ENCODE measurements at places on chromosomes 5 and 9.

- DNase-seq, result no peak
Measured at GRCh38 chr5:95609711-95610110, 10.2 kb upstream of the GPR150 start.

DNA sequence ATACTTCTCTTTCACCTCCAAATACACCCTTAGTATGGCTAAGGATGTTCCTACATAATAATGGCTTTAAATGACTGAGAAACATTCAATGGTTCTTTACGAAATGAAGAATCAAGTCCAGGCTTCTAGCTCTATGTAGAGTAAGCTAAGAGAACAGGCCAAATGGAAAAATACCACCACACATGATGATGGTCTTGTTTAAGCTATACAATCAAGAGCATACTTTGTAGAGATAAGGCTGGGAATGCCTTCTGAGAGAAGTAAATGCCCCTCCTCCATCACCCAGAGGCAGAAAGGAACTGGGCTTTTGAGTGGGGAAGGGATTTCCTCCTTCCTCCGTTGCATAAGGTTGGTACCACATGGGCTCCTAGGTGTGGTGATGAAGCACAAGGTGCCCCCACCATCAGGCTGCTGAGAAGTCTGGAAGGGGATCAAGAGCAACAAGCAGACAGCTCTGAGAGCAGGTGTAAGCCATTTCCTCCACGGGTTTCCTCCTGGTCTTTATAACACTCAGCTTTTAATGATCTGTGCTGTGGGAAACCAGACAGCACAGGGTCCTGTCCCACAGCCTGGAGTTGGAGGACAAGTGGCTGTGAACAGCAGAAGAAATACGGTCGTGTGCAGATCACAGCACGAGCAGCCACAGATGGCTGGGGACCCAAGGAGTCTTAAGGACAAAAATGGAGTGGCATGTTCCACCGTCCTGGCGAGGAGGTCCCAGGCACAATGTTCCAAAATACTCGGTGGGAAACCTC lies 396.9 kb downstream of the CTNND2 start:
- DNase-seq, result no peak

DNA sequence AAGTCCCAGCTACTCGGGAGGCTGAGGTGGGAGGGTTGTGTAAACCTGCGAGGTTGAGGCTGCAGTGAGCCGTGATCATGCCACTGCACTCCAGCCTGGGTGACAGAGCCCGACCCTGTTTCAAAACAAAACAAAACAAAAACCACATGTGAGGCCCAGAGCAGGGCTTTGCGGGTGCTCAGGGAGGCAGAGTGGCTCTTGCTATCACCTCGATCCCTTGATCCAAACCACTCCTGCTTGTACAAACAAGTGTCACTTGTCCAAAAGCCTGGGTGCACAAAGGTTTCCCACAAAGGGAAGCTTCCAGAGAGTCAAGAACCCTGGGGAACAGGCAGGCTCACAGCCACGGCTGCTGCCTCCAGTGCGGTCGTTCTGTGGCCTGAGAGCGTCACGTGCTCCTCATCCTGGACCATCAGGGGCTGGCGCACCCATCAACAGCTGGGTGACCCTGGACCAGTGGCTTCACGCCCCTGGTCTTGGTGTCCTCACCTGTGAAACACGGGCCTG lies 162.7 kb downstream of the C9orf50 start:
- DNase-seq, result no peak

DNA sequence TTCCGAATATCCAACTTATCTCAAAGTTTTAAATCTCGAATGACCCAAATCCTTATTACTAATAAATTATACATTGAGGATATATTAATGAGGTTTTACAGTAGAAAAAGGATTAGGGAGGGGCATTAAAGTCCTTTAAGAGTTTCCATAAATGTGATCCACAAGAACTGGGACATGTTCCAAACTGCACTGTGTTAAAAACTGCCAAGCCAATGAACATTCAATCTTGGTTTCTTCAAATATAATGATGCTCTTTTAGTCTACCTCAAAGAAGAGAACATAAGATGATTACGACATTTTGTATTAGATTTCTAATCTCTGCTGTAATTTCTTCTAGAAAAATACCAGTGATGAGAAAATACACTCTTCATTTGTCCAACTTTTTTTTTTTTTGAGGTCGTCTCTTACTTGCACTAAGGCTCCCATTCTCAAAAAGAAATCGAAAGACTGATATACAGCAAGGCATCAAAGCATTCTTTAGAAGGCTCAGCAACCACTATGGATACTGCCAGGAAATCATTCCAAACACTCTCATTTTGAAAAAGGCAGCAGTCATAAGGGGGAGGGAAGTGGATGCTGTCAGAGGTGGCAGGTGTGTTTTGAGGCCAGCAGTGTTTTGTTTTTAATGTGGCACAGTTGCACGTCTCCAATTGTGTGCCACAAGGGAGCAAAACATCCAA lies 1.7 kb downstream of the PTAR1 start:
- DNase-seq, result peak; percentile 57

DNA sequence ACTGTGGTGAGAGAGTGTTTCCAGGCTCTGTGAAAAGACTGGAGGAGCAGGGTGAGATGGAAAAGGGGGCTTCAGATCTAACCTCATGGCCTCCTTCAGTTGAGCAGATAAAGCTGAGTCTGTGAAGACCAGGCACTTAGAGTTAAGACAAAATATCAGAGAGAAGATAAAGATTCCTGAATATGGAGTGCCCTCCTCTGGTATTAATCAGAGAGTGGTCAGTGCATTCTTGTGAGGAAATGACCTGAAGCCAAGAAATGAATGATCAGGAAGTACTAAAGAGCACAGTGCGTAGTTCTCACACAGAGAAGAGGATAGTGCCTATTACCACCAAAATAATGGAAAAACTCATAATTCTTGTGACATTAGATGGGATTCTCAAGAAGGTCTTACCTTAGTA lies 1417.0 kb upstream of the ACO1 start:
- peak; percentile 75 for DNase-seq

GRCh38 chr9:134236001-134236421 lies 71.6 kb upstream of the RNU6ATAC start:
- DNase-seq, result no peak

- peak; percentile 12 for DNase-seq
Measured at GRCh38 chr5:150000990-150001659, 586 bp downstream of the HMGXB3 start.

DNA sequence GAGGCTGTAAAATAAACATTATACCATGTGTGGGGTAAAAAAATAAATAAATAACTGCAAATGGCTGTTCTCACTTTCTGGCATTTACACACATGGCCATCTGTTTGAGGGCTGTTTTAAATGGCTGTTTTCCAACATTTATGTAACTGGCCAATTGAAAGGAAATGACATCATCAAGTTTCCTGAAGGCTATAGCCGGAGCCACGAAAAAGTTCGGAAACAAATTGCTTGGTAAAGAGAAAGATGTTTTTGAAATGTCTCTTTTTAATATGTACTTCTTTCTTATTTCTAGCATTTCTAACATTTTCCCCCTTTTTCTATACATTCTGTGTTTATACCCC lies 95.4 kb upstream of the DAB2 start:
- DNase-seq, result peak; percentile 43

GRCh38 chr5:147406636-147407035 lies 103.2 kb downstream of the DPYSL3 start:
- no peak for DNase-seq

DNA sequence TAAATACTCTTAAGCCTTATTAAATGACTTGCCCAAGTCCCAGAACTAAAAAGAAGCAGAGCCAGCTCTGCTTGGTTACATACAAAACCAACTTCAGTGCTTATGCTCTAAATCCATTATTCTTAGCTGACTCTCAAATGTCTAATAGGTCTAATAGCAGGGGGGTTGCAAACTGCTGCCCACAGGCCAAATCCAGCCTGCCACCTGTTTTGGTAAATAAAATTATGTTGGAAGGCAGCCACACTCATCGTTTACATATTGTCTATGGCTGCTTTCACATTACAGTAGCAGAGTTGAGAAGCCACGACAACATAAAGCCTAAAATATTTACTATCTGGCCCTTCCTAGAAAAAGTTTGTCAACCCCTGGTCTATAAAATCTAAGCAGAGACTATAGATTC lies 69.0 kb downstream of the KLHL3 start:
- DNase-seq, result no peak

DNA sequence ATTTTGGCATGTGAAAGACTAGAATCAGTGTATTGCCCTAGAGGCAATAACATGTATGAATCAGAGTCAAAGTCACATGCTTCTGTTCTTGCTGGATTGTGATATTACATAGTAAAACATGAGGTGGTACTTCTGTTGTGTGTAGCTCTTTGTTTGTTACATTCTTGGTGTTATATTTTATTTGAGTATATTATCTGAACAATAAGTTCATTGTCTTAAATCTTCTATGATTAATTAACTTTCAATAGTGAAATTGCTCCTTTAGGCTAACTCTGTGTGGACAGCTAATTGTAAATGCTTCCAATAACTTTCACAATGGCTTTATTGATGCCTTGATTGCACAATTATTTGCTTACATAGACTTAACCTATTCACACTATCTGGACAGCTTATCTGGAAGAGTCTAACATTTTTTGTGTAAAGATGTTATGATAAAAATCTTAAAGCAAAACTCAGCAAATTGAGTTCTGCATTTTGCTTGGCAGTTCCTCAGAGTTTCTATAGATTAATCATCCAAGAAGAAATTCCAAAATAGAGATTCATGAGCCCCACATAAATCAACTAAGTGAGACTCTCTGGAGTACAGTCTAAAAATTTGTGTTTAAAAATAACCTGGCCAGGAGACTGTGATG lies 239.6 kb upstream of the TUSC1 start:
- no peak for DNase-seq

- no peak for DNase-seq
Measured at GRCh38 chr9:133707763-133708245, 30.3 kb downstream of the SARDH start.

- DNase-seq, result no peak
Measured at GRCh38 chr5:158953929-158954534, 145.7 kb downstream of the EBF1 start.

DNA sequence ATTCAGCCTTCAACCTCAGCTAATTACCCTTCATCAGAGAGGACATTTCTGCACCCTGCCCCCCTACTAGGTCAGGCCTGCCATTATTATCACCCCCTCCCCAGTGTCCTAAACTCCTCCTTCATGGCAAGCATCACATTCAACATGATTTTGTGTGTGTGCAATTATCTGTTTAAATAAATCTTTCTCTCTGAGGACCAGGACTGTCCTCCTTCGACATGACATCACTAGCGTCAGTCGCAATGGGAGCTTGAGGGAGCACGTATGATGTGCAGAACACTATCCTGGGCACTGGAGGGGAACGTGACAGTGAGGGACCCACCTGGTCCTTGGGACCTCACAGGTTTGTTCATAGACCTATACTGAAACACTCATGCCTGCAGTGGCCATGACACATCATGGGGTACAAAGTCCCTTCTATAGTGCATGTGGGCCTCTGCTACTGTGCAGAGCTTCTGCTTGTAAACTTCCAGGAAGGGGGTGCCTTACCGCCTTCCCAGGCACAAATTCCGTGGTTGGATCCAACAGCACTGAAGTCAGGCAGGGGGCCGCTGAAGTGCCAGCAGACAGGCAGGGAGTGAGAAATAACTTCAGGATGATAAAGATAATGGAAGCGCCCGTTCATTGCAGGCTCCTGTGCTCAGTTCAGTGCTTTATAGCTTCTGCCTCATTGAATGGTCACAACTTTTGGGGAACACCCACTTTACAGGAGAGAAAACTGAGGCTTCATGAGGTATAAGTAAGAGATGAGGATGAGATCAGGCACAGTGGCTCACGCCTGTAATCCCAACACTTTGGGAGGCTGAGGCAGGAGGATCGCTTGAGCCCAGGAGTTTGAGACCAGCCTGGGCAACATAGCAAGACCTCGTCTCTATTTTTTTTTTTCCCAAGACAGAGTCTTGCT lies 36.0 kb upstream of the STXBP1 start:
- no peak for DNase-seq

- DNase-seq, result no peak
Measured at GRCh38 chr5:164449460-164449859, 944.0 kb downstream of the MAT2B start.

DNA sequence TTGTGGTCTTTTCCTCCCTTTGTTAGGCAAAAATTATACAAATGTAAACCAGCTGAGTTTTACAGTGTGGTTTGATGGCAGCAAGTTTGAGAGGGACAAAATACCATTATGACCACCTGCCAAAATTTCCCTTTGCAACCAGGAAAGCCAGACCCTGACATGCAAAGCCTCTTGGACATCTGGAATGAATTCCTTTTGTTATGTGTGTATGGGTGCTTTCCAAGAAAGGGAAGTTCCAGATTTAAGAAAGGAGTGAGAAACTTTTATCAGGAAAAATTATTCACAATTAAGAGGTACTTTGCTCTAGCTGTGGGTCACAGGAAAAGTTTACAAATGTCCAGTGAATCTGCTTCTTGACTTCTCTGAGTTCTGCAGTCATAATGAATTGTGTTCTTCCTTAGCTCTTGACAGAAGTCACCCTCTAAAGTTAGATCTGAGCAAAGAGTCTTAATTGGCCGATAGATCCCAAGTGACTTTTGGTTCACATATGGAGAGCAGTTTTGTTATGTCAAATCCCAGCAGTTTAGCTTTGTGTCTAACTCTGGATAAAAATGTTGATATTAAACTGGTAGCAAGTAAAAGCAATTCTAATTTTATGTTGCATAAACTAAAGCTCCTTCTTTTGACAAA lies 295.9 kb upstream of the ZNF608 start:
- no peak for DNase-seq

DNA sequence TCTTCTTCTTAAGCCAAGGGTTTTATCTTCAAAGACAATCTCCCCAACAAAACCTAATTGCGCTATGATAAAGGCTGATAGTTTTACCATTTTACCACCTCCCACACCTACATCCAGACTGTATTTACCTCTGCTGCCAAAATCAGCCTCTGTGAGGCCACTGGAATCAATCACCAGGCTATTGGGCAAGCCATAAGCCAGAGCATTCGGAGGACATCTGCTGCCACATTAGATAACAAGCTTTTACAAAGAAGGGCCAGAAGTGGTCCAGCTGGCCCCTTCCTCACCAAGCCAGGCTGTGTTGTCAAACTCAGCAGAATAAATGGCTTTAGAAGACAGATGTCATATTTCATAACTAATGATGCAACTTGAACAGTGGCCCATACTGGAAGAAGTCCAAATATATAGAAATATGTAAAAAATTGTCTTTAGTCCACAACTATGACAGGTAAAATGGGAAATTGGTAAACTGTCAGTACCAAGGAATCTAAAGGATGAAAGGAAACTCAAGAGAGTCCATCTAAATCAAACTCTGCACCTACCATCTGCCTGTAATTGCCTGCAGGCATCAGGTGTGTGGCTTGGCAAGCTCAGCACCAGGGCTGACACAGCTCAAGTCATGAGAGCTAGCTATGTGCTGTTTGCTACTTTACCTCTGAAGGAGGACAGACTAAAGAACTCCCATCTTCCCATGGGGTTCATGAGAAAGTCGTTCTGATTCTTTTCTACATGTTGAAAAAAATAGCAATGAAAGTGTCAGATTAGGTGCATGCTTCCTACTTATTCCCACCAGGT lies 16.1 kb downstream of the SLC45A2 start:
- no peak for DNase-seq

GRCh38 chr5:115402822-115403577 lies 106.5 kb upstream of the CCDC112 start:
- no peak for DNase-seq

GRCh38 chr5:135309391-135310327 lies 89.4 kb downstream of the MACROH2A1 start:
- no peak for DNase-seq

GRCh38 chr9:5976674-5977397 lies 38.6 kb downstream of the RANBP6 start:
- DNase-seq, result peak; percentile 42
